Kidney tubule cell (primary cell): ENCODE measurements at places on chromosomes 16 and 17.

DNA sequence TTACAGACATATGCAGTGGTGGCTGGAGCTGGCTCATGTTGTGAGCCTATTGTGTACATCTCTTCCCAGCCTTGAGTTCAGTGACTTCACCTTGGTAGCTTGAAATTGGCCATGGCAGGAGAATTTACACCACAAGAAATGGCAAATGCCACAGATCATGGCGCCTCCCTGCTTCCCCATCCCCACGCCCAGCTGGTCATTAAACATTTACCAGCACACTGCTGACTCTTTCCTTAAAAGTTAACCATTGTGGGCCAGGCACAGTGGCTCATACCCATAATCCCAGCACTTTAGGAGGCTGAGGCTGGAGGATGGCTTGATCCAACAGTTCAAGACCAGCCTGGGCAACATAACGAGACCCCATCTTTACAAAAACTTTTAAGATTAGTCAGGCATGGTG lies 22.6 kb upstream of the ITGB4 start:
- DNase-seq, result peak; percentile 84

DNA sequence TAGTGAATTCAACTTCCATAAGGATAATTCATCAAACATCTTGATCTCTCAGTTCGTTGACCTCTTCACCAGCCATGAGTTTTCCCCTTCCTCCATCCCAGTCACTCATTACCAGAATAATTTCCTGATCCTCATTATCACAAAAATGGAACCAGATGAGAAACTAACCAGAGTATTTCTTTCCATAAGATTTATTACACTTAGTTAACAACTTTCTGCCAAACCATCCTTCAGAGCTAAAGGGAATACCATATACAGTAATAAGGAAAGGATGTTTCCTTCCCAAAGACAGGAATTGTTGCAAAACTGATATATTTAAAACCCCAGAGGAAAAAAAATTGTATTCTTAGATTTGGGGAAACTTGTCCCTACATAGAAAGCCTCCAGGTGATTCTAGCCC lies 8.6 kb downstream of the KRTAP29-1 start:
- no peak for DNase-seq

DNA sequence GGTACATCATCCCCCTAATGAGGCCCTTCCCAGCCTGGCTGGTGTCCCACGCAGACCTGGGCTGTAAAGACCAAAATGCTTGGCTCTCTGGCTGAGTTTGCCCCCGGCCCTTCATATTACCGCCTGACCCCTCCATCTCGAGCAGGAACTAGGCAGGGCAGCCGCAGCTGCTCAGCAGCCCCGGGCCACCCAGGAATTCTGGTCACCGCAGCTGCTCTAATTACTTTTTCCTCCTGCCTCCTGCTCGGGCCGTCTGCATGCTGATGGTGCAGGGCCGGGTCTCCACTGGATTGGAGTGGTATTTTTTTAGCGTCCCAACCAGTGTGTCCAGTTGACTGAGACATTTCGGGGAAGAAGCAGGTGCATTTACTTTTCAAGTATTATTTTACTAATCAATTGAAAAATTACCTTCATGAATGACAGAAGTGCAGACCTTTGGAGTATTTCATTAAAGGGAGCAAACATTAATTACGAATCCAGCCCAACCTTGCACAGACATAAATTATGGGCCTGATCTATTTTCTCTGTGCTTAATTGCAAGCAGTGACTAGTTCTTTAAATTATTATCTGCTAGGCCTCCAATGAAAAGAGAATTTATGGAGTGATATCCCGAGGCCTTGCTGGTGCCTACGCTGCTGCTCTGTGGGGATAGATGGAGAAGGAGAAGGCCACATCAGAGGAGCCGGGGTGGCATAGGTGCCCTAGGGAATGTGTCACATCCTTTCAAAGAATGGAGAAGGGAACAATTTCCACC lies 176.2 kb downstream of the CYLD start:
- no peak for DNase-seq

GRCh38 chr17:693791-694638 lies 20.6 kb downstream of the VPS53 start:
- peak; percentile 98 for DNase-seq

GRCh38 chr17:1605681-1606351 lies 22.8 kb downstream of the SLC43A2 start:
- DNase-seq, result peak; percentile 42

DNA sequence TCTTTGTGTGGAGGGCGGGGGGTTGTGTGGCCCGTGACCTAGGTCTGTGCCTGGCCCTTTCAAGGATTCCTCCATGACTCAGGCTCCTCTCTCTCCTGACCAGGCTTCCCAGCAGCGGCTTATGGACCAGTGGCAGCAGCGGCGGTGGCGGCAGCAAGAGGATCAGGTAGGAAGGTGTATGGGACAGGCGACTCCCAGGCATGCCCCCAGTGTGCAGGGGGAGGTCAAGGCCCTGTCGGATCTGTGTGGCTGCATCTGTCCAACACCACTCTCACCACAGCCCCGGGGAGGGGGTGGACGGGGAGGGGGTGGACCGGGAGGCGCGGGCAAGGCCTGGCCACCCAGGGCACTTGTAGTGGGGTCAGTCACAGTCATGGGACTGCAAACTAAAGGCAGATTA lies 93.1 kb downstream of the CCDC182 start:
- DNase-seq, result no peak

DNA sequence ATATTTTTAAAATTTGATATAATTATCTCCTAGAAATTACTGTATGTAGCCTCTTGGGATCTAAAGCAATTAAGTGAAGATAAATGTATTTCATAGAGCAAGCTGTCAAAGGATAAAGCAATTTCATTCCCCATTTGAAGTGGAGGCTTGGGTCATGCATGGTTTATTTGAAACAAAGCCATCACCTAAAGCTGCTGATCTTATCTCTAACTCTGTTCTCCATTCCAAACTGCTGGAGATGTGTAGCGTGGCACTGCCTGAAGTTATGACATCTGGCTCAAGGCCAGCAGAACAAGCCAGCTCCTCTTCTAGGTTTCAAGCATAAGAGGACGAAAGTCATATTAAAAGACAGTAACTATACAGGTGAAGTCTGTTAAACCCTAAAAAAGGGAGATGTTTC lies 83.9 kb downstream of the HIC1 start:
- DNase-seq, result peak; percentile 51

DNA sequence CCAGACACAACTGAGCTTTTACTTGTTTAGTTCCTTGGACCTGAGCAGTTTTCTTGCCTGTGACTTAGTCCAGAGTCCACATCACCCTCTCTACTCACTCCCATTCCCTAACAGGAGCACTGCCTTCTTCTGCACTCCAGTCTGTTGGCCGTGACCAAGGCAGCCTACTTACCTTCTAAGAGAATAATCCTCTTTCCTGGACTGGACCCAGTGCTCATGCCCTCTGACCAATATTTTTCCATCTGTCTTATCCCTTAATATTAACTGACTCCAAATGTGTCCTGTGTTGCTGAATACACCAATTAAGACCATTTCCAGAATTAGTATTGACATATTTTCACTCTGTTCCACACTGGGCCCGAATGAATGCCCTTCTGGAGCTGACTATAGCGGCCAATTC lies 681.0 kb upstream of the KIF2B start:
- DNase-seq, result no peak

GRCh38 chr16:5015351-5015750 lies 18.4 kb downstream of the NAGPA start:
- no peak for DNase-seq

GRCh38 chr16:1160773-1161348 lies 8.0 kb downstream of the CACNA1H start:
- DNase-seq, result no peak

- DNase-seq, result no peak
Observed at GRCh38 chr17:61463316-61464129, 11.3 kb downstream of the TBX4 start.

GRCh38 chr17:37207103-37207502 lies 168.7 kb upstream of the C17orf78 start:
- DNase-seq, result no peak

DNA sequence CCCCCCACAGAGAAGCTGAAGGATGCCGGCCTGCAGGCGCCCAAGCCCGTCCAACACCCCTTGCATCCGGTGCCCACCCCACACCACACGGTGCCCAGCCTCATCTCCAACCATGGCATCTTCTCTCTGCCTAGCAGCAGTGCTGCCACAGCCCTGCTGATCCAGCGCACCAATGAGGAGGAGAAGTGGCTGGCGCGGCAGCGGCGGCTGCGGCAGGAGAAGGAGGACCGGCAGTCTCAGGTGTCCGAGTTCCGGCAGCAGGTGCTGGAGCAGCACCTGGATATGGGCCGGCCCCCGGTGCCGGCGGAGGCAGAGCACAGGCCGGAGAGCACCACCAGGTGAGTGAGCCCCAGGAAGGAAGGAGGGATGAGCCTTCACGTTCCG lies 31.5 kb downstream of the GINS2 start:
- no peak for DNase-seq

GRCh38 chr17:54947396-54947795 lies 21.1 kb downstream of the COX11 start:
- DNase-seq, result no peak

GRCh38 chr16:68365167-68365817 lies 54.5 kb downstream of the PRMT7 start:
- peak; percentile 17 for DNase-seq

- DNase-seq, result no peak
Observed at GRCh38 chr16:29154088-29154487, 169.2 kb downstream of the LAT start.

- DNase-seq, result no peak
Observed at GRCh38 chr16:85056211-85056748, 28.7 kb downstream of the KIAA0513 start.

DNA sequence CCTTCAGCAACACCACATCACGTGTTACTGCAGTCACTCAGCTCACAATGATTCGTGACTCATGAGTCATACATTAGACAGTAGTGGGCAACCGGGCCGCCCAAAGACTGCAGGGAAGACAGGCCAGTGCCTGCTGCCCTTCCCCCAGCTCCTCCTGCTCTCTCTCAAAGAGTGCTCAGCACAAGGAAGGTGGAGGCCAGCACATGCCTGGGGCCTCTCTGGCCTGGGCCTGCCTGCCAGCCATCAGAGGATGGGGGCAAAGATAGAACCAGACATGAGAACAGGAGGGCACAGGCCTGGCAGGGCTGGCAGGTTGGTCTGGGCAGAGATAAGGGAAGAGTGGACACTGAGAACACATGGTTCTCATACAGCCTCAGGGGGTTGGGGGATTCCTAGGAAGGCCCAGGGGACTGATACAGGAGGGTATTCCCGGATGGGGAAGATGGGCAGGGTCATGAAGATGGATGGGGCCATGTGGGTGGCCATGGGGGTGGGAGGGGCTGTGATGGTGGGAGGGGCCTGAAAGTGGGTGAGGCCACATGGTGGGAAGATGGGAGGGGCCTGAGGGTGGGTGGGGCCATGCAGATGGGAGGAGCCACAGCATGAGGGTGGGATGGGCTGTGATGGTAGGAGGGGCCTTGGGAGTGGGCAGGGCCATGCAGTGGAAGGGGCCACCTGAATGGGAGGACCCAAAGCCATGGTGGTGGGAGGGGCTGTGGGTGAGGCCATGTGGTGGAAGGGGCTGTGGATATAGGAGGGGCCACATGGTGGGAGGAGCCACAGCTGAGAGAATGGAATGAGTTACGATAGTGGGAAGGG lies 29.0 kb downstream of the KATNB1 start:
- peak; percentile 96 for DNase-seq

DNA sequence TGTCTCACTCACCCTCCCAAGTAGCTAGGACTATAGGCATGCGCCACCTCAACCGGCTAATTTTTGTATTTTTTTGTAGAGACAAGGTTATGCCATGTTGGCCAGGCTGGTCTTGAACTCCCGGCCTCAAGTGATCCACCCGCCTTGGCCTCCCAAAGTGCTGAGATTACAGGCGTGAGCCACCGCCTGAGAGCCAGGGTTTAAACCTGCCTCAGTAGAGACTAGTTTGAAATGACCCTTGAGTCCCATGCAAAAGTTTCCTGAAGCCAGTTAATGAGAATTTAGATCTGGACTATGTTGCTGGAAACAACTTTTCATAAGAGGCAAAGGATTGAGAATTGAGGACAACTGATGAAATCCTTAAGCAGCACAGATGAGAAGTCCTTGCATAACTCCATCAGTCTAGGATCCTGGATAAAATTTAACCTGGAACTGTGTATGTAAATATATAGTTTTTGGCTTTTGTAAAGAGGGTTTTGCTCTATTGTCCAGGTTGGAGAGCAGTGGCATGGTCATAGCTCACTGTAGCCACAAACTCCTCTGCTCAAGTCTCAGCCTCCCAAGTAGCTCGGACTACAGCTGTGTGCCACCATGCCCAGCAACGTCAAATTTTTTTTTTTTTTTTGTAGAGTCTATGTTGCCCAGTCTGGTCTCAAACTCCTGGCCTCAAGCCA lies 43.2 kb downstream of the CYB5B start:
- no peak for DNase-seq

DNA sequence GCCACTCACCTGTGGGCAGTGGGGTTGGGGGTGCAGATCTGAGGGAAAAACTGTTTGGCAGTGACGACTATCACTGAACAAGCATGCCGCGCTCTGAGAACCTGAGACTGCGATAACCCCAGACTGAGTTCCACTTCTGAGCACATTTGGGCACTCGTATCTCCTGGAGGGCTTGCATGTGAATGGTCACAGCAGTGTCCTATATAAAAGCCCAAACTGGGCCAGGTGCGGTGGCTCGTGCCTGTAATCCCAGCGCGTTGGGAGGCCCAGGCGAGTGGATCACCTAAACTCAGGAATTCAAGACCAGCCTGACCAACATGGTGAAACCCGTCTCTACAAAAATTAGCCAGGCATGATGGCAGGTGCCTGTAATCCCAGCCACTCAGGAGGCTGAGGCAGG lies 18.7 kb downstream of the ATP2C2 start:
- DNase-seq, result no peak

GRCh38 chr17:72569148-72569946 lies 448.5 kb downstream of the SOX9 start:
- DNase-seq, result no peak

- no peak for DNase-seq
Observed at GRCh38 chr16:25628766-25629165, 63.0 kb upstream of the HS3ST4 start.

GRCh38 chr17:19977293-19978208 lies at the start of gene AKAP10:
AKAP10 (minus strand) TSS chr17:19977828; CDS start chr17:19977679, 149 bp downstream.
- peak; percentile 87 for DNase-seq

DNA sequence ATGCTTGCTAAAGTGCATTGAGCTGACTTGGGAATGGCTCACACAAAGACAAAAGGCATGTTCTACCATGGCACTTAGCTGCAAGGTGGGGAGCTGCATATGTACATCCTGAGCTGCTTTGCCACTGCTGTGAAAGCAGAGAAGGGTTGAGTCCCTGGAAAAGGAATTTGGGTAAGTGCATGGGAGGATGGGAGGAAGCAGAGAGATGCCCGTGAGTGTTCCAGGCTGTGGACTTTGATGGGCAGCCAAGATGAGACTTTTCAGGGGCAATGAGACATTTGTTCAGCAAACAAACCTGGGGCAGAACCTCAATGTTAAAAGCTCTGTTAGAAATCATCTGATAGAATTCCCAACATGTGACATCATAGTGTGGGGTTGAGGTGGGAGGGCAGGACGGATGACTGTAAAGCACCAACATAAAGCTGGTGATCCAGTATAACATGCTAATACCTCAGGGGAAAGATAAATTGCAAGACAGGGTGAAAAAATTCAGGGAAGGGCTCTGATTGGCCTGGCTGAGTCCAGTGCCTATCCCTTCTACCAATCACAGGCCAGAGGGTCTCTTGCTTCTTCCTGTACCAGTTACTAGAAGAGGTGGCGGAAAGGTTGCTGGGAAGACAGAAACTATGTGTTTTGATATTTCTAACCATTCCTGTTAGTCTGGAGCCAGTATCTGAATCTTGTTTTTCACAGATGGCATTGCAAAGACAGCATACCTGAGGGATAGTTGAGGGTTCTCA lies 163.2 kb downstream of the UTP18 start:
- peak; percentile 73 for DNase-seq

GRCh38 chr17:12547831-12548230 lies 117.9 kb upstream of the MYOCD start:
- DNase-seq, result no peak

GRCh38 chr17:75864448-75864871 lies 9.3 kb upstream of the WBP2 start:
- no peak for DNase-seq
